ENCODE measurements at places on chromosomes 12 and 14.

DNA sequence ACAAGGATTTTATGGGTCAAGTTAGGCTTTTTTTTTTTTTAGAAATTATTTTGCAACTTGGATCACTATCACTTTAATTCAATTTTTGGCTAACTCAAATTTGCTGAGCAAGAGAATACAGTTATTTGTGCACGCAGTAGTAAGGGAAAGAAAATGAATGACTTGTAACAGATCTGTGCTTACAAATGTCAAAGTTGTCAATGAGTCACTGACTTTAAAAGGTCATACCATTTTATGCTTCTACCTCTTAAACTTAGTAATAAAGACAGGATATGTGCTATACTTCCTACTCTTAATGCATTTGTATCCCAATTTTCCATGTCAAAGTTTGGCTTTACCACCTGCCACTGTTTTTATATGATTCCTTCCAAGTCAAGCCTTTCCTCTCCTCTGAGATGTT is 131.1 kb upstream of the FBXO33 start:
- no peak for DNase-seq

GRCh38 chr12:124730455-124730932 is 133.2 kb downstream of the SCARB1 start:
- DNase-seq = peak; percentile 60

DNA sequence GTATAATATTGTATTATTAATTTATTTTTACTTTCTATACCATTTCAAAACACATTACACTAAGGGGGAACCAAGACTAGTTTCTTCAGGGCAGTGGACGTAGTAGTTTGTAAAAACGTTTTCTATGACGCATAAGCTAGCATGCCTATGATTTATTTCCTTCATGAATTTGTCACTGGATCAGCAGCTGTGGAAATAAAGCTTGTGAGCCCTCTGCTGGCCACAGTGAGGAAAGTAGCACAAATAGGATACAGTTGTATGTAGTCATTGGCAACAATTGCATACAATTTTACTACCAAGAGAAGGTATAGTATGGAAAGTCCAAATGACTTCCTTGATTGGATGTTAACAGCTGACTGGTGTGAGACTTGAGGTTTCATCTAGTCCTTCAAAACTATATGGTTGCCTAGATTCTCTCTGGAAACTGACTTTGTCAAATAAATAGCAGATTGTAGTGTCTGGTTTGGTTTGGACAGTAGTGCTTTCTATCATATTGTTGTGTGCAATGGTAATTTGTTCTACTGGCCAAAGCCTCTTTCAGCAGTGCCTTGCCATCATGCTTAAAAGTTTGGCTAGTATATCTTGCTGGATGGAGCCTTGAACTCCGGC is 24.3 kb upstream of the PLEKHD1 start:
- peak; percentile 61 for DNase-seq

GRCh38 chr14:93520053-93520607 is 89.4 kb downstream of the UNC79 start:
- DNase-seq = no peak

- DNase-seq = no peak
These were observed 80.4 kb downstream of the PPFIBP1 start for GRCh38 chr12:27604431-27604830.

DNA sequence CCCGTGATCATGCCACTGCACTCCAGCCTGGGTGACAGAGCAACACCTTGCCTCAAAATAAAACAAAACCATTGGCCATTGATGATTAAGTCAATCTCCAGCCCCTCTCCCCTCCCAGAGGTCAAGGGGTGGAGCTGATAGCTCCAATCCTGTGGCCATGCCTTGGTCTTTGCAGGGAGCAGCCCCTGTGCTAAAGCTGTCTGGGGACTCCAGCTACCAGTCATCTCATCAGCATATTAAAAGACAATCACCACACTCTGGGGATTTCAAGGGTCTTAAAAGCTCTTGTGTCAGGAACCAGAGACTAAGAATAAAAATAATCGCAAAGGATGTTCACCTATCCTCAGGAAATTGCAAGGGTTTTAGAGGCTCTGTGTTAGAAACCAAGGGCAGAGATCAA is 30.6 kb downstream of the HCAR2 start:
- DNase-seq = no peak

DNA sequence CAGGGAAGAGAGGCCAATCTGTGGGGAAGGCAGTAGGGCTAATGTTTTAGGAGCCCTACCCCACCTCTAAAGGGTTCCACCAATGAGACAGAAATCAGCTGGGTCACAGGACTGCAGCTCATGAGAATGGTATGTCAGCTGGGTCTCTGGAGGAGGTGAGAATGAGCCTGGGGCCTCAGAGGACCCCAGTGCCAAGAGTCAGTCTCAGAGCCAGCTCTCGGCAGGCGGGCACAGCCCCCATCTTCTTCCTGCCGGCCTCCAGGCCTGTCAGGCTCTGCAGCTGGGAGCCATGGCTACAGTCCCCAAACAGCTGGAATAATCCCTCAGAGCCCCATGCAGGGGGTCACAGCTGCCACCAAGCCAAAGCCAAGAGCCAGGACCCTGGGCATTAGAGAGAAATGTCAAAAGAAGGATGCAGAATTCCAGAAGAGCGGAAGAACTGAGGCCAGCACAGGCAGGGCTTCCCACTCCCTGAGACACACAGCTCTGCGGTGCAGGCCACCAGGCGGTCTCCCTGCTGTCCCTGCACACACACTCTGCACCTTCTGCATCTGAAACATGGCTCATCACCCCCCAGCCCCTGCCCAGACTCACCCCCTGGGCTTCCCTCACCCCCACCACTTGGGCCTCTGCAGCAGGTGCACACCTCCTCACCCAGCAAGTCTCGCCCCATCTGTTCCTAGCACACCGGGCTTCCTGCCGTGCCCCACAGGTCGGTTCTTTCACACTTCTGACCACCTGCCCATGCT is 26.0 kb downstream of the ITPK1 start:
- peak; percentile 64 for DNase-seq

DNA sequence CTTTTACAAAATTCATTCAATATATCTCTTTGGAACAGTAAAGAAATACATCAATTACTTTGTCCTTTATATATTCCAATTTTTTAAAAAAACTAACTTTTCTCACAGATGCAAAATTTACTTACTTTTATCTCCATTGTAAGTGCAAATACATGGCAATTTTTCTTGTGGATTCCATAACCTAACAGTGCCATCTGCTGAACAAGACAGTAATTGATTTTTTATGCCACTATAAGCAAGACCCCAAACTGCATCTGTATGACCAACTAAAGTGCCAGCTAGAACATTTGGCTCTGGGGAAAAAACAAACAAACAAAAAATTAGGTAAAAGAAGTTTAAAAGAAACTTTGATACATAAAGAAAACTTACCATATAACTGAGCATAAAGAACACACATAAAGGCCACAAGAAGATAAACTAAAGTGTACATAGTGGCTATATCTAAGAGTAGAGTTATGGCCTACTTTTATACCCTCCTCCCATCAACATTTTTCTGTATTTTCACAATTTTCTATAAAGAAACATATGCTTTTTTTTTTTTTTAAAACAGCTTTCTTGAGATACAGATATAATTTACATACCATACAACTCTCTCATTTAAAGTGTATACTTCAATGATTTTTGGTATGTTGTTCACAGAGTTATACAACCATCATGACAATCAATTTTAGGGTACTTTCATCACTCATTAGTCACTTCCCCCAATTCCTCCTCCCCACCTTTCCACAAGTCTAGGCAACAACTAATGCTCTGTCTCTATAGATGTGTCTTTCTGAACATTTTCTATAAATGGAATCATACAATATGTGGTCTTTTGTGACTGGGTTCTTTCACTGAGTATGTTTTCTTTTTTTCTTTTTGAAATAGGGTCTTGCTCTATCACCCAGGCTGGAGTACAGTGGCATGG is 32.6 kb downstream of the COCH start:
- DNase-seq = no peak

GRCh38 chr14:92012121-92012748 is 27.6 kb downstream of the TRIP11 start:
- no peak for DNase-seq

DNA sequence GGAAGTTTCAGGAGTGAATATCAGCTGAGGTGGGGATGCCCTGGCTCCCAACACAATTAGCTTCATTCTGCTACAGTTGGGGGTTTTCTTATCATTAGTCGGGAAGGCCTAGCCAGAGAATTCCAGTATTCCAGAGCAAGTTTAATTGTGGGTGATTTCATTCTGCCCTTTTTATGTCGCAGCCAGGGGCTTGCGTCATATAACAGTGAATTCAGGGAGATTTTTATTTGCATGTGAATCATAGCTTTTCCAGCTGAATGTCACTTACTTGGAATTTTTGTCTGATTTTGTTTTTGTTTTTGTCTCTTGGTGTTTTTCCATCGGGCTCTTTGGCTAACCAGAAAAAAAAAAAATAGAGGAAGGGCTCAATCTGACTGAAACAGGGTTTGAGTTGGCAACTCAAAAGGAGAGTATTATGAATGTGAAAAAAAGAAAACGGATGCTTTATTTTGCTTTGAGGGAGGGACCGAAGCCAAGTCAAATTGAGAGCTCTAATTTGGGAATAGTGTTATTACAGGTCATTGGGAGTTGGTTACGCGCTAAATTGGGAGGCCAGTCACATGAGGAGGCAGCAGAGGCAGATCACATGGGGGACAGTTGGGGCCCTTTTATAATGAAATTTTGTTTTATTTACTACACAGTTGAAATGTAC is 119.4 kb downstream of the SAMD4A start:
- no peak for DNase-seq

DNA sequence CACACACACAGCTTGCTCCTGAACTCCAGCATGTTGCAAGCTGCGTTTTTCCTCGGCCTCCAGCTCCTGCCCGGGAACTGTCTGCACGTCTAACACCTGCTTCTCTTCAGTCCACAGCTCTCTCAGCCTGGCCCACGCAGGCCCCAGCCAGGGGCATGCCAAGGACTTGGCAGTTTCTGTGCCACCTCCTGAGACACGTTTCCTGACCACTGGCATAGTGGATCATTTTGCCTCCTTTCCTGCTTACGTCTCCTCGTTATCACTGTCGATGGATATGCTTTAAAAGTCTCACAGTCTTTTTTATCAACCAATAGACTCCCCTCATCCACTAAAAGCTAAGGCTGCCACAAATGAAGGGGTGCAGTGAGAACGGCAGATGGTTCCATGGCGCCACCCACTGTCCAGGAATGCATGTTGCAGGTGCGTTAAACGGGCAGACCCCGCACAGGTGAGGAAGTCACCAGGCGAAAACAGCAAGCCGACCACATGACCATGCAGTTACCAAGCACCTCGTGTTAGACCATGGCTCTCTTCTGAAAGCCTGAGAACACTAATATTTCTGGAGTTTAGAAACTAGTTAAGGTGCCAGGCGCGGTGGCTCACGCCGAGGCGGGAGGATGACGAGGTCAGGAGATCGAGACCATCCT is 14.7 kb upstream of the TEAD4 start:
- peak; percentile 63 for DNase-seq

- no peak for DNase-seq
These were observed 43.4 kb downstream of the SH2B3 start for GRCh38 chr12:111448846-111449790.

- DNase-seq = no peak
These were observed 158.6 kb downstream of the MON2 start for GRCh38 chr12:62625228-62625627.

- no peak for DNase-seq
These were observed 9.7 kb downstream of the RTRAF start for GRCh38 chr14:51999084-51999483.

DNA sequence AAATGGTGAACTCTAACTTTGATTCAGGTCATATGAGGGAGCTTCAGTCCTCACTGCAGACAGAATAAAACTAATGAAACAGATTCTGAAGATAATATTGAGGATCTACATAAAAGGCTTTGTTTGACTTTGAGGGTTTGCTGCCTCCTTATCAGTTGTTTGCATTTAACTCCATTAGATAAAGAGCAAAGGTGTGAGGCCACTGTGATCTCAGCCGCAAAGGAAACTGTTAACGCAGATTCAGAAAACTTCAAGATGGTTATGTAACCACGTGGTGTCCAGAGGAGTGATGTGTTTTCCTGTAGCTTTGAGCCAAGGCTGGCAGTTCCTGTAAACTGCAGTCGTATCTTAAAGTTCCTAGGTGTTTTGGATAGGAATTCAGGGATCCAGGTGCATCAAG is 67.8 kb downstream of the METTL25 start:
- no peak for DNase-seq

DNA sequence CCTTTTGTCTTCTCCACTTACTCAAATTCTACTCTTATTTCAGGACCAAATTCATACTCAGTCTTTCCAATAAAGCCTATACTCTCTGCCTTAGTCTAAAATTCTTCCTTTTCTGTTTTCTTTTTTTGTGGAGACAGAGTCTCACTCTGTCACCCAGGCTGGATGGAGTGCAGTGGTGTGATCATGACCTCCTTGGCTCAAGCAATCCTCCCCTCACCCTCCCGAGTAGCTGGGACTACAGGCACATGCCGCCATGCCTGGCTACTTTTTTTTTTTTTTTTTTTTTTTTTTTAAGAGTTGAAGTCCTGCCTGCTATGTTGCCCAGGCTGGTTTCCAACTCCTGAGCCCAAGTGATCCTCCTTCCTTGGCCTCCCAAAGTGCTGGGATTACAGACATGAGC is 11.9 kb downstream of the SRP54 start:
- DNase-seq = no peak

DNA sequence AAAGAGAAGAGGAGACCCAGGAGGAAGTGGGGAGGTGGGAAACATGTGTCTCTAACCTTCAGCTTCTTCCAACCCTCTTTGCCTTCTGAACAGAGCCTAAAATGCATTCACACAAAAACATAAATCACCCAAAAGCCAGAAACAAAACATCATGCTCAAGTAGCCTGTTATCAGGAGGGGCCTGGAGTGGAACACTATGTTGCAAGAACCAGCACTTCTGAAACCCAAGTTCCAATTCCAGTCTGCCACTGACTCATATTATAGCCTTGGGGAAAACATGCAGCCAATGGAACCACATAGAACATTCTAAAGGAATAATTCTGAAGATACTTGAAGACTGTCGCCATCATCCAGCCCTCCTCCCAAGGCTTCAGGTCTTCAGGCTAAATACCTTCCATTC is 169.8 kb upstream of the PLXNC1 start:
- DNase-seq = no peak
